ENCODE measurements at places on chromosomes 6 and 20.
A peak's percentile ranks its signal among the peaks of the same experiment; 100 is the strongest.

DNA sequence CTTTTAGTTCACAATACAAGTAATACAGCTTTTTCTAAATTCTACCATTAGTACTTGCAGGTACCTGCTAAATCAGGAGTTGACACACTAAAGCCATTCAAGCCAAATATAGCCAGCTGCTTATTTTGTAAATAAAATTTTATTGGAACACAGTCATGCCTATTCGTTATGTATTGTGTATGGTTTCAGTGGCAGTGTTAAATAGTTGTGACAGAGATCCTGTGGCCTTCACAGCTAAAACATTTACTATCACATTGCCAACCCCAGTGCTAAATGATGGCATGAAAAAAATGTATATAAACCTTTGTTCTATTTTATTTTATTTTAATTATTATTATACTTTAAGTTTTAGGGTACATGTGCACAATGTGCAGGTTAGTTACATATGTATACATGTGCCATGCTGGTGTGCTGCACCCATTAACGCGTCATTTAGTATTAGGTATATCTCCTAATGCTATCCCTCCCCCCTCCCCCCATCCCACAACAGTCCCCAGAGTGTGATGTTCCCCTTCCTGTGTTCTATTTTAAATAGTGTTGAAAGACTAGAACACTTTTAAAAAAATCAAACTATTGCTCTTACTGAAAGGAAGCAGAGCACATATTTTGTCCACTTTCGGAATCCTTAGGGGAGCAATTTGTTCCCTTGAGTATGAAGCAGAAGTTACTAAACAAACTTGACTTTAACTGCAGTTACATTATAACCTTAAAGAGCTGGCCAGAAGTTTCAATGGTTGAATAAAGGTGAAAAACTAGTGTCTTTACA lies 115.7 kb downstream of the PRIM2 start:
- DNase-seq = no peak

- DNase-seq = peak; percentile 61
Measured at GRCh38 chr6:162964488-162965140, 236.8 kb downstream of the PACRG start.

- no peak for DNase-seq
Measured at GRCh38 chr6:112640891-112641290, 293.8 kb downstream of the RFPL4B start.

- DNase-seq = peak; percentile 40
Measured at GRCh38 chr6:125749865-125750691, 646 bp downstream of the HEY2 start.

- DNase-seq = no peak
Measured at GRCh38 chr6:83948851-83949250, 84.7 kb upstream of the MRAP2 start.

DNA sequence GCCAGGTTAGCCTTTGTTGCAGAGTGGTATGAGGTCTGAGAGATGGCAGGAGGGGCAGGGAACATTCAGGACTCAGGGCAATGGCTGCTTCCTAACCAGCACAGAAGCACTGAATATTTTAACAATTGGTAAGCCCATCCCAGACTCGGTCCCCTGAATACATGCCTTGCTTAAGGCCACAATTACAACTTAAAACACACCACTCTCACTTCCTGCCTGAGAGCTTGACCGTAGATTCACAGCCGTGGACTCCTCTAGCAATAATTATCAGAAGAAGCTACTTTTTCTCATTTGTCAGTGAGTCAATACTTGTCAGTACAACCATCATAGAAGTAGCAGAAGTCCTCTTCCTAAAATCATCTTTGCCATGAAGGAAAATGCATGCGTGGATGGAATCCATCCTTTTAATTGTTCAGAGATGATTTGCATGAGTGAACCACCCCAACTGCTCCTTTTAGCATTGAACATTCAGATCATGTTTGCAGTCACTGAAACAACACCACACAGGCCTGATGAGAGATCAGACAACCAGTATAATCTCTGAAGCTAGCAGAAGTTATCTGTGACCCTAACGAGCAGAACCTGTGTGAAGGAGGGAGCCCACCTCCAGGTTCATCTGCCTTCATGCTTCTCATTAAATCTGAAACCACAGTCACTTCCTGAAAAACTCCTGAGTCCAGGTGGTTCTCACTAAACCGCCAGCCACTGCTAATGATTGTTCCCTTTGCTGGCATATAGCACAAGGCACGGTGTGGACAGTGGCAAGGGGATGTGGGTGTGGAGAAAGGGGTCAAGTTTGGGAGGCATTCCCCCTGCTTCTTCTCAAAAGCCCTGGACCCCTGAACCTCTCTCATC lies 333.9 kb upstream of the CNR1 start:
- no peak for DNase-seq

DNA sequence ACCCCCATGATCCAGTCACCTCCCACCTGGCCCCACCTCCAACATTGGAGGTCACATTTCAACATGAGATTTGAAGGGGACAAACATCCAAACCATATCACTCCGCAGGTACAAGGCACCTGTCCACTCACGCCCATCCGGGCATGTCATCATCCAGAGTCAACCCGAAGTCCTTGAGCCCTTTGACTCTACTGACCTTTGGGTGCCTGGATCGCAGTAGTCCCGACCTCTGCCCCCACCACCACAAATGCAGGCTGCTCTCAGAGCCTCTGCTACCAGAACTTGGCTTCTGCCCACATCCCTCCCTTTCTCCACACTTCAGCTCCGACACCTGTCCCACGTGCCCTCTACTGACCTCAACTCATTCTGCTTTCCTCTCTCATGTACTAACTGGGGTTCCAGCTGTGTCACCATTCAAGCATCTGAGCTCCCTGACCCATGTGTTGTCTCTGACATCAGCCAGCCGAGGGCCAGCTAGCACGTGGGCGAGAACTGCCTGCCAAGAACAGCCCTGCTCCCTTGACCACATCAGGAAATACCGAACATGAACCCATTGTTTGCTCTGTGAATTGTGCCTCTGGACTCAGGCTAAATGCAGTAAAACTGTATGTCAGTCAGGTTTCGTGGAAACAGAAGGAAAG lies 498.3 kb upstream of the SULF2 start:
- DNase-seq = peak; percentile 42

- DNase-seq = no peak
Measured at GRCh38 chr20:26277339-26277738, 580.7 kb upstream of the ZNF337 start.

GRCh38 chr6:159875194-159875593 lies 15.6 kb upstream of the MAS1 start:
- DNase-seq = no peak

DNA sequence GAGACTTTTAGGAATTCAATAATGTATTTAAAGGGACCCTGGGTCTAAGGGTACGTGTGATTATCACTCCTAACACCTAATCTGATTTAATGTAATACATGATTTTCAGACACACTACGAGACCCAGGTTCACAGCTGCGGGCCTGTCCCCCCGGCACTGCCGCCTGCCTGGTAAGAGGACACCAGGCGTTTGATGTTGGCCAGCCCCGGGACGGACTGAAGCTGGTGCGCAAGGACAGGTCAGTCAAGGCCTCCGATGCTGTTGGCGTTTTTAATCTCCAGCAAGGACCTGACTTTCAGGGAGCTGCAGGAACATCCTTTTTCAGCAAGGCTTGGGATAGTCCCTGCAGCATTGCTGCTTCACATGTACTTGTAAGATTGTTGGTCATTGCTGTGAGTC lies 58.2 kb downstream of the IGF2R start:
- no peak for DNase-seq

DNA sequence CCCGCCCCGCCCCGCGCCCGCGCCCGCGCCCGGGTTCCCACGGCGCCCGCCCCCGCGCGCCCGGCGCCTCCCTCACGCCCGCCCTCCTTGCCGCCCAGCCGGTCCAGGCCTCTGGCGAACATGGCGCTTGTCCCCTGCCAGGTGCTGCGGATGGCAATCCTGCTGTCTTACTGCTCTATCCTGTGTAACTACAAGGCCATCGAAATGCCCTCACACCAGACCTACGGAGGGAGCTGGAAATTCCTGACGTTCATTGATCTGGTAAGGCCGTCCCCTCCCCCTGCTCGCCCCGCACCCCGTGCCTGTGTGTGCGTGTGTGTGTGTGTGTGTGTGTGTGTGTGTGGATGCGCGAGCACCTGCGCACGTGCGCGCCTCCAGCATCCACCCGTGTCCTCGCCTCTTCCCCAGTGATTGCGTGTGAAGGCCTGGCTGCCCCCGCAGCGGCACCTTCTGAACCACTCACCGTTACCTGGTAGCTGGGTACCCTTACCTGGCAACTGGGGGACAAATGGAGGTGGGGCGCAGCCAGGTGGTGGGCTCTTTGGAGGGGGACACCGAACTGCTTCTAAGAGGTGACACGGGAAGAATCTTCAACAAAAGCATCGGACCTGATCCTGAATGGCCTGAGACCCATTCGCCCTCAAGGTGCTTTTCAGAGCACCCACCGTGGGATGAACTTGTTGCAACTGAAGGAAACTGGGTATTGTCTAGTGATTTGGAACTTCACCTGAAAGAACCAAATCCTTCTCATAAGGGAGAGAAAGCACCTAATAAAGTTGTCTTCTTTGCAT lies at the start of gene AIG1:
Gene AIG1, plus strand, starts transcription at position 84 of the 791 bp plus-strand sequence. Its CDS starts 37 bp downstream, at position 121.
- no peak for DNase-seq

DNA sequence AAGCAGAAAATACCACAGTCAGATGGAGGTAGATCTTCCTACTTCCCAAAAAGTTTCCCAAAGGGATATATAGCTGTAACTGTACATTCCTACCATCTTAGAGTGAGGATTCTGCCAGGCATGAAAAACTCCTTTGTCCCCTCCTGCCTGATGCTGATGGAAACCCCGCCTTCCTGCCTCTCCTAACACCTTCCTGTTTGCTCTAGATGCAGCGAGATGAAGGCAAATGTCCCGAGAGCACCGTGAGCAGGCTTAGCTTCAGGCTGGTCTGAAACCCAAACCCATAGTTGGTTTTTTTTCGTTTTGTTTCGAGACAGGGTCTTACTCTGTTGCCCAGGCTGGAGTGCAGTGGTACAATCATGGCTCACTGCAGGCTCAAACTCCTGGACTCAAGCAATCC lies 55.6 kb downstream of the MYB start:
- no peak for DNase-seq

GRCh38 chr6:16665182-16665581 lies 96.1 kb downstream of the ATXN1 start:
- DNase-seq = no peak

DNA sequence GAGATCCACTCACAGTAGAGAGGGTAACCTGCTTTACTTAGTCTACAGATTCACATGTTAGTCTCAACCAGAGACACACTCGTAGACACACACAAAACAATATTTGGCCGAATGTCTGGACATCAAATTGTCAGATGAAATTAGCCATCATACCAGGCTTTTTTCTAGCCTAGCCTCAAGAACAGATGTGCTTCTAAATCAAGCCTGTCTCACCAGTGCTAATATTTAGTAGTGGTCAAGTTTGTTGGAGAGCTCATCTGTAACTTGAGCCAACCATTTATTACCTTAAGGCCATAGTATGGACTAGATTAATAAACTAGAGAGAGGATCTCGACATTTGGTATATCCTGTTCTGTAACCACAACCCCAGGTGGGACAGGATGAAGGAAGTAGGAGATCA lies 1118.8 kb upstream of the MAP3K7 start:
- DNase-seq = no peak

- no peak for DNase-seq
Measured at GRCh38 chr6:44508646-44509045, 121.1 kb downstream of the CDC5L start.

DNA sequence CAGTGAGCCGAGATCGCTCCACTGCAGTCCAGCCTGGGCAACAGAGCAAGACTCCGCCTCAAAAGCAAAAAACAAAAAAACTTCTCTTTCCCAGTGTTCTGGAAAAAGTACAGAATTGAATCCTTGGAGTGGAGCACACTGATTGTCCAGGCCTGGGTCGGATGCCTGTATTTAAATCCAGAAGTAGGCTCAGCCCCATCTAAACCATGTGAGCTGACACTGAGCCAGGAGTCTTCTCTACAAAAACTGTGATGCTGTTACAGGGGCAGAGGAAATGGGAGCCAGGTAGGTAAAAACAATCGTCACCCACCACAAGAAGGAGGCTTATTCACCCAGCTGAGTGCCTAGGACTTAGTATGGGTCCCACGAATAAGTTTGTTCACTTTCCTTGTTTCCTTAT lies 43.0 kb upstream of the PTPN1 start:
- no peak for DNase-seq

GRCh38 chr6:51817832-51818231 lies 269.6 kb downstream of the PKHD1 start:
- DNase-seq = no peak

- DNase-seq = no peak
Measured at GRCh38 chr20:1671891-1672669, 14.5 kb upstream of the SIRPG start.

- no peak for DNase-seq
Measured at GRCh38 chr20:38005903-38006302, 27.4 kb downstream of the TTI1 start.

DNA sequence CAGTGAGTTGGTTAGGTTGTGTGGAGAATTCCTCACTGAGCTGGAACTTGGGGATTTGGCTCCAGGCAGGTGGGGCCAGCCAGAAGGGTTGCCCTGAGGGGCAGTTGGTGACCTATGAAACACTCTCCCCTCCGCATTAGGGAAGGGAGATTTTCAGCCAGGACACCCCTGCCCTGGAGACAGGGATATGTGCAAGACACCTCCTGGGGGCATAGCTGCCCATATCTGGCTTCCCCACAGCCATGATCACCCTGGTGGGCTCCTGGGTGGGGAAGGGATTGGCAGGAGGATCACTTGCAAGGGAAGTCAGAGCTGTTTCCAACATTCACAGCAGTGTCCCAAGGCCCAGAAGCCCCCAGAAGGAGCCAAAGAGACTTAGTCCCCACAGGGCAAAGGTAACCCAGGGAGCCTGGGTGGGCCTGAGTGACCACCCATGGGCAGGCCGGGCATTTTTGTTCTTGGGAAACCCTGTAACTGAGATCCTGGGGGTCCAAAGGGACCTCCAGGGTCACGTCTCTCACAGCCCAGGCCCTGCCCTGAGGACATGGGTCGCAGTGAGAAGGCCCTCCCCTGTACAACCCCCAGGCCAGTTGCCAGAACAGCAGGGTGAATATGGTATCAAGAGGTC lies 145.8 kb downstream of the MRPL14 start:
- DNase-seq = no peak

DNA sequence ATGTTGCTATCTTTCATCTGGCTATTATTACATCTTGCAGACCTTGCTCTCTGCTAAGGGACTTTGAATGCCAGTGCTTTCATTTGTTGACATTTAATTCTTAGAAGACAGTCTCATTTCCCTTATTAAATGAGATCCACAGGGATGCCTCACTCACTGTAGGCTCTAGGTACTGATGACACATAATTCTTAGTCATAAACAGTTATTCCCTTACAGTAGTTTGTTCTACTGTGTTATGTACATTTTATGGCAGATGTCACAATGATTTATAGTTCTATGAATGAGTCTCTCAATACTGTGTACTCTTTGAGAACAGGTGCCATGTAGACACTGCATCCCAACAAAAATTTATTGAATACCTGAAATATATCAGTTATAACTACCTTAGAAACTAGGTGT lies 70.3 kb downstream of the FAM83B start:
- no peak for DNase-seq

- no peak for DNase-seq
Measured at GRCh38 chr6:92433911-92434310, 985.4 kb downstream of the EPHA7 start.

DNA sequence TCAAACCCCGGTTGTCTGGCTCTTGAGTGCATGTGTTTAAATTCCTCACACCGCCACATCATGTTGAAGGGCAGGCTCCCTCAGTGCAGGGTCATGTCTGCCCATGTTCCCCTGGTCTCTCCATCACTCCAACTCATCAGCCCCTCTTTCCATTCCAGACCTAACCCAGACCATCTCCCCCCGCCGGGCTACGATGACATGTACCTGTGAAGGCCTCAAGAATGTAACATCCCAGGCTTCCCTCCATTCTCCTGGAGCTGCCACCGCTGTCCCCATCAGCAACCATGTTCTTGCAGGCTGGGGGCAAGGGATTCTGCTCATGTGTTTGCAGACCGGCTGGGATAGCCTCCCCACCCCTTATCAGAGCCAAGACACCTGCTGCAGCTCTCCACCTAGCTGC lies 19.9 kb downstream of the TMEM74B start:
- DNase-seq = no peak
